ENCODE measurements at places on chromosomes 12 and 14.

DNA sequence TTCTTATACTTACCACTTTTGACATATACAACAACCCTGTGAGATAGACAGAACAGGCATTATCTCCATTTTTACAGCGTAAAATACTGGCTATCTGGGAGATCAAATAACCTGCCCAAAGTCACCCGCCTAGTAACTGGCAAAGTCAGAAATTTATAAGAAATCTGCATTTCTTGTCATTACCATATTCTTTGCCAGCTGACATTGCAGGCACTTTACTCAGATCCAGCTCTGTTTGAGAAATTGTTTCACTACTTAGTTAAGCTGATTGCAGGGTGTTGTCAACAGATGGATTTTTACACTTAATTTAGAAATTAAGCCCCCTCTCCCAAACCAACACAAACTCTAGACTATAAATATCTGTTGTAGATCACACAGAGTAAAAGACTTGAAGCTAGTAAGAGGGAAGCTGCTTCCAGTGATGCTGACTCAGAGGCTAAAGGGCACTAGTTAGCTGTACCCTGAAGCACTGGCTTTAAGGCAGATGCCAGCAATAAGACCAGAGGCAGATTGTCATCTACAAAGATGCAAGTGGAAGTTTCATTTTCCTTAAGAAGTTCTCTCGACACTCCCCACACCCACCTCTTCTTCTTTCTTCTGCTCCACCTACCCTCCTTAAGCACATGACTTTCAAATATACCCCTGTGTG lies 153.1 kb downstream of the ANO6 start:
- no peak for DNase-seq

DNA sequence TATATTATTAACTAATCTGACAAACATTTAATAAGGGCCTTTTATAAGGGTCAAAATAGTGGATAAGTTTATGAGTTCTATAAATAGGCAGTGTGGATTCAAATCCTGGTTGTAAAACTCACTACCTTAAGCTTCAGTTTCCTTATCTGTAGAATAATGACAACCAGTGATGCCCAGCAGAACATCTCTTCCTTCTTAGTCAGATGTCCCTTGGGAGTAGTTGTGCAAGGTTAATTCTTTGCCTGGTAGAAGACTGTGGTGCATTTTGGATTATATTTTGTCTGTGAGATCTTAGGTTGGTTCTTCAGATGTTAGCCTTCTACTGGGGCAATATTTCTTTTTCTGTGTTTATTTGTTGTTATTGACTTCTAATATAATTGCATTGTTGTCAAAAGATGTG lies 59.5 kb downstream of the ARID2 start:
- no peak for DNase-seq

- DNase-seq = no peak
Measured at GRCh38 chr14:36383767-36384431, 63.5 kb upstream of the MBIP start.

- DNase-seq = no peak
Measured at GRCh38 chr12:96335270-96335669, 65.0 kb downstream of the CDK17 start.

- DNase-seq = no peak
Measured at GRCh38 chr12:14810167-14810952, 3.6 kb downstream of the SMCO3 start.

DNA sequence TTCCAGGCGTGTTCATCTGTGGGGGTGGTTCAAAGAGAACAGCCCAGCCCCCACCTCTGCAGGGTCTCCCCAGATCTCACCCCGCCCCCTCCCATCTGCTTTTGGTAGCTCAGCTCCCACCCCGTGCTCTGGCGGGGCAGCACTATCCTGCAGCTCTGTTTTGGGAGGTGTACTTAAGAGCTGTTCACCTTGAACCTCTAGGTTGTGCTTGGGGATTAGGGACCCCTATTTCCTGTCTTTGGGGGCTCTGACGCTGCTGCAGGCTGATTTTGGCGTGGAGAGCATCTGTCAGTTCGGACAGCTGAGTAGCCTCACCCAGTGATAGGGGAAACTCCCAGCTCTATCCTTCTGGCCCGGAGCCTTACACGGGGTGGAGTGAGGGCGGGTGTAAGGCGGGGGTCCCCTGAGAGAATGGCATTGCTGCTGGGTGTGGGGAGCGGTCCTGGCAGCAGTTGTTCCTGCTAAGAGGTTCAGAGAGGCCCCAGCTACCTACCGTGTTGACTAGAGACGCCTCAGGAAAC lies 765 bp downstream of the TMEM120B start:
- DNase-seq = no peak

- no peak for DNase-seq
Measured at GRCh38 chr14:93566065-93566693, 135.4 kb downstream of the UNC79 start.

- DNase-seq = no peak
Measured at GRCh38 chr14:20412411-20412810, 890 bp downstream of the TEP1 start.

GRCh38 chr14:95039993-95040348 lies 117.4 kb downstream of the DICER1 start:
- DNase-seq = no peak

DNA sequence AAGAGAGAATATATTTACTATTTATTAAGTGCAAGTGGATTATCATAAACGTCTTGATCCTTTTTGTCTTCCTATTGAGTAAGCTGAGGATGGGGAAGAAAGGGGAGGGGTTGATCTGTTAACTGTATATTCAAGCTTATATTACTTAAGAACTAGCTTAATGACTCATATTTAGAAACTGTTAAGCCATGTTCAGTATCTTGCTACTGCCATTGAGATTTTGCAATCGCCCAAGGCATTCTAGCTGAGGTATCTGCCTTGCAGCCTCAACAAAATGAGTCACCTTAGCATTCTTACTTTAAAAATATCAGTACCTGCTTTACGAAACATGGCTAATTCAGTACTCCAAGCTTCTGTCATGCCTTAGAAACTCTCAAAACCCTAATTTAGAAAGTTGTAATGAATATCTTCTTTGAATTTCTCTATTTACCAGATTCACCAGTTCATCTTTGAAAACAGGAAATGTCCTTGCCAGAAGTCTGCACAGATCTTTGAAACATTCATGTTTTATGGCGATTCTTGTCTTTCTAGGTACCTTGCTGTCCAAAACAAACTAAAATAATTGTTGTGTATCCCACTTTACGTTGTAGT lies 76.1 kb downstream of the ALG10B start:
- DNase-seq = no peak

- DNase-seq = no peak
Measured at GRCh38 chr12:27785882-27786570, 6.0 kb upstream of the MANSC4 start.

- DNase-seq = no peak
Measured at GRCh38 chr12:111503116-111503515, 96.0 kb downstream of the ATXN2 start.

DNA sequence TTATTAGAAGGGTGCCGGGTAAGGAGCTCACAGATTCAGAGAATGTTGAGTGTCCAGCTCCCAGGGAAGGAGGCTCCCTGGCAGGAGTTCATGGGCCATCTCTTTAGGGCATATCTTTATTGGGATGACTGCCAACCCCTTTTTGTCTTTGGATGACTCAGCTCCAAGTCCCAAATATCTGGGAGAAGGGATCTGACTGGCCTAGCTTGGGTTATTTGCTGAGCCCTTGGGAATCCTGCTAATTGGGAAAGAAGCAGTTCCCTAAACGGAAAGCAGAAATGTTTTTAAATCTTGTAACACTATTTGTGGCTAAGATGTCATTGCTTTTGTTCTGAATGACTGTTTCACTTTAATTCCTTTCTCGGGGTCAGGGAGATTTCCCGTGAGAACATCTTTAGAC lies 12.6 kb downstream of the DDX55 start:
- no peak for DNase-seq

GRCh38 chr12:86234316-86234855 lies 21.8 kb downstream of the MGAT4C start:
- no peak for DNase-seq

GRCh38 chr14:99604278-99604765 lies 315 bp upstream of the CCDC85C start:
- DNase-seq = peak; percentile 98

DNA sequence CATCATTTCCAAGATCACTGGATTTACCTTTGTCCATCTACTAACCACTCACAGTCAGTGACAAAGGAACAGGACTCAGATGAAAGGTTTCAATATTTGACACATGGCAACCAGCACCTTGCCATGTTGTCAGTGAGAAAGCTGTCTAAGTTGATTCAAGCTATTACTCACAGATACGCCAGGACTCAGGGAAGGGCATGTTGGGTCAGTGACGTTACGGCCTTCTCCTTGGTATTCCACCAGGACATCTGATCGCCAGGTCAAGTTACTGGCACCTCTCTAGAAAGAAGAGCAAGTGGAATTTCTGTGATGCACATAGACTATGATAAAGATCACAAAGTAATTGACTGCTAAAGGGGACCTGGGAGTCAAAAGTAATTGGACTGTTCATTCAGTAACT lies 36.4 kb downstream of the GNS start:
- no peak for DNase-seq

DNA sequence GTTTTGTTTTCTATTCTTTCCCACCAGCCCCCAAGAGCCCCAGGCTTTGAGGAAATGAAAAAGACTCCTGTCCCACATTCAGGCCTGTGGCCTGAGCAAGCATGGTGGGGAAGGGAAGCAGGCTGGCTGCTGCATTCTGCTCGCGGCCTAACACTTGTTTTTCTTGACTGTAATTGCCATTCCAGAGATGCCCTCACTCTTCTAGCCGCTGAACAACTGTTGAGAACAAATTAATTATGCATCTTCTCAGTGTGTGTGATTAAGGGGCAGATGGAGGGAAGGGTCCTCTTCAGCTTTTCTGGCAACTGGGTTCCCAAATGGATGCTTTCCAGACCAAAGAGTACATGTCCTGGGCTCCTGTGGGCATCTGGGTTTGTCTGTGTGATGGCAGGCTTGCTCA lies 43.3 kb downstream of the ADCK1 start:
- no peak for DNase-seq

- no peak for DNase-seq
Measured at GRCh38 chr12:120314220-120314619, 12.1 kb downstream of the SIRT4 start.

DNA sequence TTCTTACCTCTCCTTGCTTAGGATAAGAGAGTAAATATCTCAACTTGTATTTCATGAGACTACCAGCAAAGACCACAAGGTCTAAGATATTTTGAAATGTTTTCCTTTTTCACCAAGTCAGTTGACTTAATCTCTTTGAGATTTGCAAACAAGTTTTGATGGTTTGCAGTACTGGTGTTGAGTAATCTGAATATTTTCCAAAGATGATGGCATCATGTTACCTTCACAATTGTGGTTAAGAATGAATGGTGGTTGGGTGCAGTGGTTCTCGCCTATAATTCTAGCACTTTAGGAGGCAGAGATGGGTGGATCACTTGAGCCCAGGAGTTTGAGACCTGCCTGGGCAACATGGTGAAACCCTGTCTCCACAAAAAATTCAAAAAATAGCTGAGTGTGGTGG lies 225.7 kb downstream of the TMTC2 start:
- DNase-seq = no peak

DNA sequence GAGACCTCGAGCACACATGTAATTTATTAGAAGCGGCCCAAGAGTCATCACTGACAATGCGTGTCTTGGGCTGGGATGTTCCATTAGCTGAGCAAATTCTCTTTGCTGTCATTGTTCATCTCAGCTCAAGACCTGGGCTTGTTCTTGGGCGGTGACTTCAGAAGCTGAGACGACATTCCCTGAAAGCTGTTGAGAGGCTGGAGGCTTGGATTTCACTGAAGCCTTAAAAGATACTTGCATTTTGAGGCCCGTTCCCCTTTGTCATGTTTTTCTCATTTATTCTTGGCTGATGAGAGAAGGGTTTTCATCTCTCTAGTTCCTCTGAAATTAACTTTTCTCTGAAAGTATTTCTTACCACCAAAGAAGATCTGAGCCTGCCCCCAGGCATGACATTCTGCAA lies 16.6 kb upstream of the SUSD6 start:
- no peak for DNase-seq

DNA sequence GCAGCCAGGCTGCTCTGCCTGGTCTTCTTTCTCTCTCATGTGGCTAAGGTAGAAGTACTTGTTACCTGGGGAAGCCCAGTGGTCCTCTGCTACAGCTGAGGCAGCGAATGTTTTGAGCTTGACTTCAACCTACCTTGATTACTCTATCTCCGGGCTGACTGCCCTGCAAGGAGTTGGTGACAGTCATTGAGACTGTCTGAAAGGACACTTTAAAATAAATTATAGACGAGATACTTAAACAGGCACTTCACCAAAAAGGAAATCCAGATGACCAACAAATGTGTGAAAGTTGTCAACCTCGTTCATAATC lies 474 bp upstream of the CIT start:
- DNase-seq = no peak

GRCh38 chr12:93839064-93839463 lies 161.9 kb downstream of the CRADD start:
- DNase-seq = no peak

DNA sequence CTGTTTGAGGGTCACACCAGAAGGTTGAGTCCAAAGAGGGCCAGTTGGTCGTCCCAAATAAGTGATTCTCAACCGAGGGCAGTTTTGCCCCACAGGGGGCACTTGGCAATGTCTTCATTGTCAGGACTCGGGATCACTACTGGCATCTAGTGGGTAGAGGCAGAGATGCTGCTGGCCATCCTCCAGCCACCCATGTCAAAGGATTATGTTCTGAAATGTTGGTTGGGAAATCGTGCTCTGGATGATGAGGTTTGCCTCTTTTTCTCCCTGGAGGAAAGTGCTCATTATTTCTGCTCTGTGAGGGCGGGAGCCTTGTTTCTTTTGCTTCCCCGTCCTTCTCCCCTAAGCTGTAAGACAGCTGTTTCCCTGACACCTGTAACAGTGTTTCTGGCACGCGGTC lies 3.6 kb downstream of the ZNF839 start:
- DNase-seq = peak; percentile 14

DNA sequence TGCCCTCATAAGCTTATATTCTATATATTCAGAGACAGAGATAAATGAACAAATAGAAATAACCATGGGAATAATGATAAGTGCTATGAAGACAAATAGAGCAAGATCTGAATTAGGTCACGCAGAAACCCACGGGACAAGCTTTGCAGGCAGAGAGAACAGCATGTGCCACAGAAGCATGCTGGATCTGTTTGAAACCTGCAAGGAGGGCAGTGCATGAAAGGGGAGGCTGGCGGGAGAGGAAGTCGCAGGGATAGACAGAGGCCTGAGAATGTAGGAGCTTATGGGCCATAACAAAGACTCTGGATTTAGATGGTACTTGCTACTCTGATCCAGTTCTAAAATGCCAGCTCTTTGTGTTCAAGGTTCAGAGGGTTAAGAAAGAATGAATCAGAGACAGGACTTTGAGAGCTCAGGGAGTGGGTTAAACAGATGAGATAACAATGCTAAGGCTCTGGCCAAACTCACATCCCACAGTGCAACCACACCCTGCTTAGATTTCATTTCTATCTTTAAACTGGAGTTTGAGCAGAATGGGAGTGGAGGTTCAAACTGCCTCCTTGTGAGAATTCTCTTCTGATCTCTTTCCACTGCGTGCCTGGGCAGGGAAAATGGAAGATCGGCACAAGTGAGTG lies 49.2 kb upstream of the PPP1R12A start:
- DNase-seq = no peak

DNA sequence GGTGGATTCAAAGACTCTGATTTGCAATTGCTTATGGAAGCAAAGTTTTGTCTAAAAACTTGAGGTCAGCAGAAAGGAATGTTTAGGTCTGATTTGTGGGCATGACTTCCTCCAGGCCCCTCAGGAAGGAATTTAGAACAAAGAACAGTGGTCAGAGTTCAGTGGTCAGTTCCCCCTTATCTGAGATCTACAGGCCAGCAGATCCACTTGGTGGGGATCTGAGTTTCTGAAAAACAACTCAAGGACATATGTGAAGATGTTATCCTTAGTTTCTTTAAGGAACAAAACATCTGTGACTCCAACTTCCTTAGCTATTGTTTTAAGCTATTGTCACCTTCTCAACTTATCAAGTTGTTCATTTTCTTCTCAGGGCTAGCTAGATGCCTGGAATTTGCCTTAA lies 28.0 kb upstream of the NAA30 start:
- DNase-seq = no peak
